NCI-H446 treated with DMSO at 0.1 percent for 48 hours (cell line): ENCODE measurements at places on chromosomes 2 and 18.

DNA sequence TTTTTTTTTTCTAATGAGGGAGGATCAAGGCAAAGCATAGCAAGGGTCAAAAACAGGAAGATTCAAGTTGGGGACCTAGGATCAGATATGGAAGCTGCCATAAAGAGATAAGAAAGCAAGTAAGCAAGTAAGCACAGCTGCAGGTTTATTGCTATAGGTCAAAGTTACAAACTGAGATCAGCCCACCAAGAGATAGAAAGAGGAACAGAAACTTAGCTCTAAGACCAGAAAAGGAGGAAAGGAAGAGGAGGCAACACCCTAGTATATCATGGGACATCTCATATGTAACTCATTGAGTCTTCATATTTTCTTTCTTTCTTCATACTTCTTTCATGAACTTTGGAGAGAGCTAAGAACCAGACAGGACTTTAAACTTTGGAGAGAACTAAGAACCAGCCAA is 295.9 kb upstream of the CRIM1 start:
- DNase-seq = no peak

- DNase-seq = no peak
Observed at GRCh38 chr2:109242210-109242653, 113.2 kb downstream of the SH3RF3 start.

DNA sequence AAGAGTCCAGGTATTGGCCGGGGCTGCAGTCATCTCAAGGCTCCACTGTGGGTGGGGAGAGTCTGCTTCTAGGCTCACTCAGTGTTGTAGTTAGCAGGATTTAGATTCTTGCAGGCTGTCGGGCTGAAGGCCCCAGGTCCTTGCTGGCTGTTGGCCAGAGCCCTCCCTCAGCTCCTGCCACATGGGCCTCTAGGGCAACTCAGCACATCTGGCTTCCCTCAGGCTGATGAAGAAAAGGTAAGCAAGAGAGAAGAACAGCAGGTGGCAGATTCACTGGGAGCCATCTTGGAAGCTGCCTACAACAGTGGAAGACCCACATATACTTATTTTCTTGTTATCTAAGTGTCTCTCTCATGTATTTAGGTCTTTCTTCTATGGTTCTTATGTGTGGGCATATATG is 4.3 kb downstream of the MRPS9 start:
- no peak for DNase-seq

DNA sequence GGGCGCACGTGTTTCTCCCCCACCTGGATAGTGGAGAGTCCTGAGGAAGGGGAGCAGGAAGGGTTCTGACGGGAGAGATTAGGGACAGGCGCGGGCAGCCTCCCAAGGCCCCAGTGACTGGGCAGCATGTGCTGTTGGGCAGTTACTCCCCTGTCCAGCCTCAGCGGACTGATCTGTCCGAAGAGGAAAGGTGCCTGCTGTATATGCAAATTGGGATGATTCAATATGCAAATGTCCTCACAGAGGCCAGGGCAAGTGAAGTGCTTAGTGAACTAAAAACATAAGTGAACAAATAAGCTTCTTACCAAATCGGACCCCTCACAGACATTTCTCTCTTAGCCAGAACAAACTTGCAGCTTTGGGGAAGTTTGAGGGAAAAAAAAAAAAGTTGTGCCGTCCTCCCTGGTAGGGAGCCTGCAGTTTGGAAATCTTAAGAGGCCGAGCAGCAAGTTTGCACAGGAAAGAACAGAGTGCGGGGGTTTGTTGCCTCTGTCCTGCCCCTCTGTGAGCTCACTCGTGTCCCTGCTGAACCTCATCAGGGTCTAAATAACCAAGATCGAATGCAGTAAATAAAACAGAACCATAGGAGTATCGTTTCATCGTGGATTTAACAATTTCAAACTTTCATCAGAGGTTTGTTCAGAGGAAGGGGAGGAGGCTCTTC is 141.4 kb downstream of the KCTD1 start:
- DNase-seq = no peak

DNA sequence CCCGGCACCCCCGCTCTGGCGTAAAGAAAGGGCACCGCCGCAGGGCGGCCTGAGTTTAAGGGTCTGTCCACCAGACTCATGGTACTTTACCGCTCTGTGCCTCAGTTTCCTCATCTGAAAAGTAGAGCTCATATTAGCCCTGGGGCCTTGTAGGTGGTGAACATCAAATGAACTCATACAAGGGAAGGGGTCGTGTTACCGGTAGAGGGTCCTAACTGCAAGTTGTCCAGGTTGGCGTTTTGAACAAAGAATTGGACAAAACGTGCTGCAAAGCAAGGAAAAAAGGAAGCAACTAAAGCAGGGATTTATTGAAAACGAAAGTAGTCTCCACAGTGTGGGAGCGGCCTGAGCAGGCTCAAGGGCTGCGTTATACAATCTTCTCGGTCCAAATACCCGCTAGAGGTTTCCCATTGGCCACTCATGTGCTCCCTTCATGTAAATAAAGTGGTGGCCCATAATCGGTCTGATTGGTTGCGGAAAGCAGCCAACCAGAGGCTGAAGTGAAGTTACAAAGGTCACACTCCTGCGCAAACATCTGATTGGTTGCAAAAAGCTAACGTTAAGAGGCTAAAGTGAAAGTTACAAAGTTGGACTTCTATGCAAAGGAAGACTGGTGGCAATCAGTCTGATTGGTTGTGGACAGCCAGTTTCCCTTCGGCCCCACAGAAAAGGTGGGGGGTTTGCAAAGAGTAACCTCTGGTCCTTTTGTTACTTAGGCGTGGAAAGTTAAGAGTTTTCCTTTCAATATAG is 80.7 kb upstream of the LDLRAD4 start:
- DNase-seq = no peak

GRCh38 chr2:144701259-144701658 is 181.3 kb upstream of the ZEB2 start:
- no peak for DNase-seq

GRCh38 chr2:238905224-238905623 is 57.3 kb downstream of the TWIST2 start:
- no peak for DNase-seq

DNA sequence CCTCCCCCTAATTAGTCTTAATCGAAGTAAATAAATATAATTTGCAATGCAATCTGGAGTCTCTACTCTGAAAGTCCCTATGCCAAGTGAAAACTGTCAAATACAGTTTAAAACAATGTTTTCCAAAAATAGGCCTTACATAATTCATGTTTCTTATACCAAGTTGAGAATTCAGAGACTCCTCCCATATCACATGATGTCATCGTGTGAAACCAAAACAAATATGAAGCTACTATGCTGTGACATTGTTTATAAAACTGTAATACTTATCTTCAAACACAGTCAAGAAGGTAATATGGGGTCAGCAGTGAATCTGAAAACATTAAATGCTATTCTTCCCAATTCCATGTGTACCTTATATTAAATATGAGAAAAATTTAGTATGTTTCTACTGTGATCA is 940.2 kb upstream of the FANCL start:
- no peak for DNase-seq

- no peak for DNase-seq
Observed at GRCh38 chr2:9428965-9429577, 5.6 kb downstream of the CPSF3 start.

DNA sequence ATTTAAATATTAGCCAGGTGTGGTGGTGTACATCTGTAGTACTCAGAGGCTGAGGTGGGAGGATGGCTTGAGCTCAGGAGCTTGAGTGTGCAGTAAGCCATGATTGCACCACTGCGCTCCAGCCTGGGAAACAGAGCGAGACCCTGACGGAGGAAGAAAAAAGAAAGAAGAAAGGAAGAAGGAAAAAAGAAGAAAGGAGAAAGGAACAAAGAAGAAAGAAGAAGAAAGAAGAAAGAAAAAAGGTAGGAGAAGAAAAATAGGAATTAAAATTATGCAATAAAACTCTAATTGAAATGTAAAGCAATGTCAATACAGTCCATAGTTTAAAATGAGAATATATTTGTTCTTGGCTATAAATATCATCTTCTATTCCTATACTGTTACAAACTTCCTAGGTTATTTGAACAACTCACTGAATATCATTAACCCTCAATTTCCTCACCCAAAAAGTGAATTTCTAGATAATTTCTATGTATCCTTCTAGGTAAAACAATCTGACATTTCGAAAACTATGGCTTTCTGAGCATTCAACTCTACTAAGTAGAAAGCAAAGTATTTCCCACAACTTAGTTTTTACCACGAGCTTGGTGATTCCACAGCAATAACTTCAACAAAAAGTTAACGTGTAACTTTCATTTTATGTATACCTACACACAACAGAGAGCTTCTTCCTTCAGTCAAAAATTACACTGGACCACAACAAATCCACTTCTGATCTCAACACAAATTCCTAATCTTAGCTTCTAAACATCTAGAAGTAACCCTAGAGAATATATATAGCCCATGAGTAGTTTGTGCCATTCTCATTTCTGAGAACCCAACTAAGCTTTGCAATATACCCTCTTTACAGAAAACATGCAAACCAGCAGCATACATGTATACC is 19.7 kb downstream of the LPIN2 start:
- DNase-seq = no peak

GRCh38 chr2:230658877-230659652 is 53.6 kb upstream of the CAB39 start:
- DNase-seq = no peak

GRCh38 chr2:25894135-25894830 is 16.0 kb upstream of the ASXL2 start:
- DNase-seq = peak; percentile 82

GRCh38 chr2:46854260-46854659 is 61.3 kb downstream of the MCFD2 start:
- DNase-seq = no peak

- DNase-seq = no peak
Observed at GRCh38 chr2:155157711-155158110, 459.2 kb downstream of the KCNJ3 start.

GRCh38 chr2:206937555-206937954 is 1.8 kb upstream of the CPO start:
- DNase-seq = no peak

GRCh38 chr2:143312441-143312840 is 183.2 kb downstream of the ARHGAP15 start:
- peak; percentile 82 for DNase-seq

- no peak for DNase-seq
Observed at GRCh38 chr2:148530350-148530749, 114.2 kb upstream of the EPC2 start.

GRCh38 chr2:191039616-191040015 is 25.6 kb upstream of the STAT1 start:
- no peak for DNase-seq

- DNase-seq = no peak
Observed at GRCh38 chr2:117879003-117879402, 64.5 kb downstream of the DDX18 start.
